ENCODE measurements at places on chromosomes 6 and 20. TPM values are rescaled to one million over a fixed set of nuclear protein-coding genes. Genes with fewer than 3 reads are reported as not detected.

CRISP3 gene
- total RNA-seq, result not detected

ZNF184 gene
- 8.2 TPM for total RNA-seq

C6orf89 gene
- total RNA-seq, result 37.5 TPM

DCDC2 gene
- total RNA-seq, result 6.1 TPM

TMEM244 gene
- 0.66 TPM for total RNA-seq

RBPJL gene
- not detected for total RNA-seq
